ENCODE measurements at places on chromosomes 1 and 21. TPM values are rescaled to one million over a fixed set of nuclear protein-coding genes. Genes with fewer than 3 reads are reported as not detected.

DNA sequence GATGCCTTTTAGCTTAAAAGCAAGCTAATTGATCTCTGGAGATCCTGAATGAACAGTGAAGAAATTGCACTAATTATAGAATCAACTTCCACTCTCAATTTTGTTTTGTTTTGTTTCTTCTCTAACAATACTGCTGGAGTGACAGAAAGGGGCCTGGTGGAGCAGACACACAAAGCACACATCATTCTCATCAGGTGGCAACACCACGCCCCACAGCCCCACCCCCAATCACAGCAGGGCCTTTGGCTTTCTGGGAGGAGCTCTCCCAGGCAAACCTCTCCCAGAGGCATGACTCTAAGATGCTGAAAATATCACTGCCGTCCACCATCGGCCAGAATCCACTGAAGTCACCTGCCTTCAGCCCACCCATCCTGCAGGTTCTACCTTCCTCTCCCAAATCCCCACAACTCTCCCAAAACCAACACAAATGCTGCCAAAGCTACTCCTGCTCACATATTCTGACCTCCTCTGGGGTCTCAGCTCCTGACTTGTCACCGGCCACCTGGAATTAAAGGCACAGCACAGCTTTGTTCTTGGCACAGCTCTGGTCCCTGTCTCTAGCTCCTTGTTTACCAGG lies 120.7 kb downstream of the GRIK3 start:
- no peak for DNase-seq
- no peaks in the 10 kb centered on the region for H3K27me3 ChIP-seq
- H3K4me3 ChIP-seq, result no peak overlapping the region
- H3K4me1 ChIP-seq, result no peaks in the 10 kb centered on the region

- no peak overlapping the region for H3K27ac ChIP-seq
- no peaks in the 10 kb centered on the region for H3K4me1 ChIP-seq
- no peak for DNase-seq
- no peaks in the 10 kb centered on the region for H3K36me3 ChIP-seq
Observed at GRCh38 chr1:208631506-208631905, 387.3 kb upstream of the PLXNA2 start.

Gene TSPAN1
- not detected for total RNA-seq

DNA sequence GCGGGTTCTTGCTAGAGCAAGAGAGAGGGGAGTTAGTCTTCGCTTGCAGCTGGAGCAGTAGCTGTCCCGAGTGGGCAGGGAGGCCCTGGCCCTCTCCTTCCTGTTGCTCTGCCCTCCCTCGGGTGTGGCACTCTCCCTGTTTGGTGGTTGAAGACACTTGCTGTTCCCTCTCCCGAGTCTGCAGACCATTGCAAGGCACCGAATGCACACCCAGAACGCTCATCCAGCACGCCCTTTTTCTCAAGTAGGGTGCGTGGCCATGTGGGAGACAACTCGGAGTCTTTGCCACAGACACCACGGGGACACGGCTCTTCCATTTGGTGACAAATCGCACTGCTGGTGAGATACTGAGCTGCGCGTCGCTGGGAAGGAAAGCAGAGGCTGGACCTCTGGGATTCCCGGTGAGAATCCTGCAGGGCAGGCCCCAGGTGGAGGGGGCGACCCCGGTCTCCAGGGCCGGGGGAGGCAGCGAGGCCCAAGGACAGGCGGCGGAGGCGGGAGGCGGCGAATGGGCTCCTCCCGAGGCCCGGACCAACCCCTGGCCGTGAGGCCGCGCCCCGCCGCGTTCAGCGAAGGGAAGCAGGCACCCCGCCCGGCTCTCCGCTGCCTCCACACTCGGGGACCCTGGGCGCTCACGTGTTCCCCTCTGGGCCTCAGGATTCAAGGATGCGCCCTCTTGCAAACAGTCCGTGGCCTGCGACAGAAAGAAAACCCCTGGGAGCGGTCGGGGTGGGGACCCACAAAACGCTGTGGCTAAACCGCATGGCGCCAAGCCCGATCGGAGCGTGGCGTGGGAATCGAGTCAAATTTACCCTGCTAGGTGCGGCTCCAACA lies 10.4 kb upstream of the TMEM200B start:
- peaks cover 32% of the 10 kb centered on the region for H3K27me3 ChIP-seq
- H3K27ac ChIP-seq, result no peak overlapping the region
- H3K4me1 ChIP-seq, result peaks cover 4% of the 10 kb centered on the region

DNA sequence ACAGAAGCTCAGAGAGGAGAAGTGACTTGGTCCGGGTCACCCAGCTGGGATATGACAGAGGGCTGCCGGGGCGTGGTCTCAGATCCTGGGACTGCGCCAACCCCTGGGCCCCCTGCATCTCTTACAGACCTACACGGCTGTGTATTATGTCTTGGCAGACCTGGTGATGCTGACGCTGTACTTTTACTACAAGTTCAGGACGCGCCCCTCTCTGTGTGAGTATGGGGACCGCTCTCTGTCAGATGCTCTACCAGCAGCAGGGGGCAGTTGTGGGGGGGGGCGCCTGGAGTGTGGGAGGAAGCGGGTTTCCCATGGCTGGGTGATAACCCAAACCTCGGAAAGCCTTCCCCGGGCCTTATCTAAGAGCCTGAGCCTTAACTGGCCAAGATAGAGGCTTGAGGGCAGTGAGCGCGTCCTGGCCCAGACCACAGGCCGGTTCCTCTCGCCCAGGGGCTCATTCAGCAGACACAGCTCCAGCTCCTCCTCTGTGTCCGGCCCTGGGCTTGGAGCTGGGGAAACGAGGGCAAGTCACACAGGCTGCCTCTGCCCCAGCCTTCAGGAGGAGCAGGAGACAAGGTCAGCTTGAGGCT lies 13.3 kb downstream of the SLC66A1 start:
- H3K36me3 ChIP-seq, result peaks cover 2% of the 10 kb centered on the region
- no peaks in the 10 kb centered on the region for H3K27me3 ChIP-seq

- H3K27ac ChIP-seq, result no peak overlapping the region
- DNase-seq, result no peak
- peaks cover 63% of the 10 kb centered on the region for H3K36me3 ChIP-seq
- H3K4me3 ChIP-seq, result no peak overlapping the region
Observed at GRCh38 chr1:223765719-223766340, 53.5 kb downstream of the CAPN2 start.

DNA sequence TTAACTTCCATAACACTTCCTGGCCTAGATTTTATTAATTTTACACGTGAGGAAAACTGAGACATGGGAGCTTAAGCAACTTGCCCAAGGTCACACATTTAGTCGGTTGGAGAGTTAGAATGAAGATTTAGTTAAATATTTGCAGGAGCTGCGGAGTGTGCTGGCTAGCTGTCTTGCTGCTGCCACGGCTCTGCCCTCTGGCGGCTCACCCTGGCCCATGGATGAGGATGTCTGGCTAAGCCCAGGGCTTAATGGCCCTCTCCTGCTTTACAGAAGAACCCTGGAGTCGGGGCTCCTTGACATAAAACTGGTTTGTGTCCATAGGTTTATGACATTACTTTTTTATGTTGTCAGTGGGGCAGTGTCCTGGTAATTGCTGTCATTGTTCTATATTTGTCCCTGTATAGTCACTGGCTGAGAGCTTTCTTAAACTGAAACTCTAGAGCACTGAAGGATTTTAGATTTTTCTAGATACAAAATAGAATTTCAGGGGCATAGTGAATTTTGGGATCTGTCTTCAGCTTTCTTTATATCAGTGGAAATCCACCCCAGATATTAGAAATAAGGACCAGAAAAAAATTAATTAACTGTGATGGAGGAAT lies 88.9 kb upstream of the WLS start:
- no peaks in the 10 kb centered on the region for H3K27me3 ChIP-seq
- H3K36me3 ChIP-seq, result no peaks in the 10 kb centered on the region
- no peaks in the 10 kb centered on the region for H3K4me1 ChIP-seq
- no peak overlapping the region for H3K27ac ChIP-seq

DNA sequence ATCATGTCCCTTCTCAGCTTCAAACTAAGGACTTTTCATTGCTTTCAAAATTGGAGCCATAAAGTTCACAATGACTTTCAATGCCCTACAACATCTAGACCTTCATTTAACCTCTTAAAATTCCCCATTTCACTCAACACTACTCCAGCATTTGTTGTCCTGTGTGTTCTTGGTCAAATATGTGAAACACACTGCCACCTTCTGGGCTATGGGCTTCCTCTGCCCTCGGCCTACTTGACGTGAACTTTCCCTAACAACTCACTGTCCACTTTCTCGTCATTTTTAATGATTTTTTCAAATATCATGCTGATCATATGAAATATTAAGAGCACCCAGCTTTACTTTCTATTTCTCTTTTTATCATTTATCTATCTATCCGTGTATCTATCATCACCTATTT lies 2018.4 kb downstream of the NCAM2 start:
- H3K4me1 ChIP-seq, result no peaks in the 10 kb centered on the region
- H3K36me3 ChIP-seq, result no peaks in the 10 kb centered on the region
- H3K27ac ChIP-seq, result no peak overlapping the region
- no peak overlapping the region for H3K4me3 ChIP-seq

Gene NUP210L
- total RNA-seq, result 0.09 TPM

GRCh38 chr1:84775535-84775920 lies 85.3 kb upstream of the SSX2IP start:
- no peak for DNase-seq
- H3K36me3 ChIP-seq, result no peaks in the 10 kb centered on the region
- no peak overlapping the region for H3K27ac ChIP-seq
- H3K4me3 ChIP-seq, result no peak overlapping the region
- peaks cover 13% of the 10 kb centered on the region for H3K4me1 ChIP-seq

Gene OR10J1
- total RNA-seq, result not detected

- no peaks in the 10 kb centered on the region for H3K27me3 ChIP-seq
- H3K27ac ChIP-seq, result no peak overlapping the region
- H3K4me1 ChIP-seq, result no peaks in the 10 kb centered on the region
Observed at GRCh38 chr1:100882698-100883097, 11.9 kb downstream of the EXTL2 start.
